ENCODE measurements at places on chromosomes 6 and 20.

GRCh38 chr6:90631046-90631445 is 44.2 kb upstream of the MAP3K7 start:
- no peak for DNase-seq

GRCh38 chr6:160349814-160350350 is 1.7 kb downstream of the SLC22A3 start:
- DNase-seq, result no peak

DNA sequence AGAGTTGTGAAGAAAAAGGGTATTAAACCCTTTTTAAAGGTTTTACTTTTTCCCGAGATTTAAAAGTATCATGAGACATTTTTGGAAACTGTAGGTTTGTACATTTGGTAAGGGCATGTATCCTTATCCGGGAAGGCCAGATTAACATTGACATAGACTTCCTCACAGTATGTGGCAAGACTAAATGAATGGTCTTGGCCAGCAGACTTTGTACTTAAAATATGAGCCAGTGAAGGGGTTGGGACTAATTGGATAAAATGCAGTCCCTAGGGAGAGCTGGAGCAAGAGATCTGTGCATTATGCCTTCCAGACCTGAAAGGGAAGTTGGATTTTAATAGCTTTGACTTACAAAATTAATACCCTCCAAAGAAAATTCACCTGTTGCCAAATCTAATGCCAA is 60.4 kb upstream of the CCN2 start:
- DNase-seq, result no peak

- DNase-seq, result no peak
Observed at GRCh38 chr20:43843096-43843964, 71.3 kb upstream of the TOX2 start.

DNA sequence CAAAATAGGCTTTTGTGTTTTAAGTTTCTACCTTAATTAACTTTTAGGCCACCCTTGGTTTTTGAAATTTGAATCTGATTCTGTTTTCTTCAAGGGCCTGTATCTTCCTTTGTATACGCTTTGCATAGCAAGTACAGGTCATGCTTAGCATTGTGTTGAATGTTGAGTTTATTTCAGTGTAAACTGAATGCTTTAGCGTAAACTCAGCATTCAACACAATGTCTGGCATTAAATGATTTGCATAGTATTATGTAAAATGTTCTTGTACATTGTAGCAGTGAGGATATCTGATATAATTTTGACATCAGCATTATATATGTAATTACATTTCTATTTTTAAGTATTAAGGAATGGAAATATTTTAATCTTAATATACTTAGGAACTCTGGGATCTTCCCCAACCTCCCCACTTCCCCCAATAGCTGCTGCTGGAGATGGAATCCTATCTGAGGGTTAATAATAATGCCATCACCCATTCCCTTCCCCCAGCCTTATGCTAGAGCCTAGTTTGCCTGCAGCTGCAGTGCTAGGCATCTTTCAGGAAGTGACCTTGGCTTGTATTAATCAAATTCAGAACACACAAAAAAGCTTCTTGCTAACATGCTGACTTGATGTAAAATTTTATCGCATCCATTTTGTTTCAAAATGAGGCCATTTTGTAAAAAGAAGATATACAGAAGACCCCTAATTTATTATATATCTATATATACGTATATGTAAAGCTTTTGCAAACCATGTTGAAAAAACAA is 73.1 kb downstream of the NCOA3 start:
- no peak for DNase-seq

DNA sequence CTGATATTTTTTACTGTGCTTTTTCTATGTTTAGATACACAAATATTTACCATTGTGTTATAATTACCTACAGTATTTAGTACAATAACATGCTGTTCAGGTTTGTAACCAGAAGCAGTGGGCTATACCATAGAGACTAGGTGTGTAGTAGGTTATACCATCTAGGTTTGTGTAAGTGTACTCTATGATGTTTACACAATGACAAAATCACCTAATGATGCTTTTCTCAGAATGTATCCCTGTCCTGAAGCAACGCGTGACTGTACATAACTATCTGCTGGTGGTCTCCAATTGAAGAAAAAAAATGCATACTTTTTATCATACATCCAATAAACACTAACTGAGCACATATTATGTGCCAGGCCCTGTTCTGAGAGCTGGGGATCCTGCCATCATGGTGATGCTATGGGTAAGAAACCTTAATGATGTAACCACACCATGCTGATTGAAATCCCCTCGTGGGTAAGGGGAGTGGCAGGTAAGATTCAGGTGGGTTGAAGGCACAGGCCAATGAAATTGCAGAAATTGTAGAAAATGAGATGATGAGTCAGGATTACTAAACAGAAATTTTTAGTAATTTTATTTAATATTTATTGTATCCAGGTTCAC is 76.8 kb downstream of the FYN start:
- DNase-seq, result no peak

DNA sequence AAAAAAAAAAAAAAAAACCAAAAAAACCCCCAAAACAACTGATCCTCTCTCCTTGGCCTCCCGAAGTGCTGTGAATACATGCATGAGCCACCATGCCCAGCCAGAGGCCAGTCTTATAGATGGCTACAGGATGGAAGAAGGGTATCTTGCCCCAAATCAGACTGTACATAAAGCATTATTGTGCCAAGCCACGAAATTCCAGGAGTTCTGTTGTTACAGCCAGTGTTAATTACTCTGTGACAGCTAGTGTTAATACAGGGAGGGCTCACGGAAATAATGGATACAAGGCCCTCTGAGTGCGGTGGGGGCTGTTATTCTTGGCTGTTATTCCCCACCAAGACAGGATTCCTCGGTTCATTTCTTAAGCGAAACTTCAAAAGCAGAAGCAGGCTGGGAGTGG is 1.4 kb upstream of the CLPSL2 start:
- DNase-seq, result no peak

DNA sequence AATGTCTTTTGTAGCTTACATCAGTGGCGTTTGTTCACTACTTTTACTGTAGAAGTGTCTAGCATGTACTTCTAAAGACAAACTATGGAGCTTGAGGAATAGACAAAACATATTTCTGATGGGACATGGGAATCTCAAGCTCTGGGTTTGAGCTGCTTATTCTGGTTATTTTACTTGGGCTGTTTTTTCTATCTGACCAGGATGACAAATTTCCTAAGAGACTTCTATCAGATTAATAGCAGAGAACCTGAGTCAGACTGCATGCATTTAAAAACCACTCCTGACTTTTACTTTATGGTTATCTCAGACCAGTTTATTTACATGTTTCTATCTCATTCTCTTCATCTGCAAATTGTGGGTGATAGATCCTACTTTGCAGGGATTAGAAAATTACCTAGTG is 1282.3 kb upstream of the GJE1 start:
- DNase-seq, result no peak

DNA sequence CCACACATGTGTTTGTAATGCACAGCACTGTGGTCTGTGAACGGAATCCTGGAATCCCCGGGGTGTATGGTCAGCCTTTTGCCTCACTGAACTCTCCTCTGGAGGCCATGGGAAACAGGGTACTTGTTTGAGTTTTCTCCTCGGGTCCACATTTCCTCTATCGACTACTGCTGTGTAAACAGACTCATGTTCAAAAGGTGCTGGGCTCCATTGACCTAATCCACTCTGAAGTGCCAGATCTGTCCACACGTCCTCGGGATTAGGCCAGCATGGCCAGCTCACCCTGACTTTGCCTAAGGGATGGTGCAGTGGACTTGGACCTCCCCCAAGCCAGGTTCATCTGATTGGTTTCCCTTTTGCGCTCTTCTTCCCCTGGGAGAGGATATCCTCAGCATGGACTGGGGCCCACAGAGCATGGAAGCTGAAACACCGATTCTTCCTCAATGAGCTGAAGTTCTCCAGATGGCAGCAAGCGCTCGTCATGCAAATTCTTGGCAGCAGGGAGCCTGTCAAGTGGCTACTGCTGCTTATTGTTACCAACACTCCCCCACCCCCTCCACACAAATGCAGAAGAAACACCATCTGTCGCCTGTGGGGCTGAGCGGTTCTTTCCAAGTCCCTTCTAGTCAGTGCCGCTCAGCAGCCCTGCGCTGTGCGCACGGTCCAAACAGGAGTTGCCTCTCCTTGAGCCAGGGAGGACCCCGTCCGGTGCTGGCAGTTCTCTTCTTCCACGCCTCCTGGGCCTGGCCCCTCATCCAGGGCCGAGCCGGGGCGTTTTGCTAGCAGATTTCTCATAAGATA is 292.6 kb upstream of the MARCKS start:
- no peak for DNase-seq

DNA sequence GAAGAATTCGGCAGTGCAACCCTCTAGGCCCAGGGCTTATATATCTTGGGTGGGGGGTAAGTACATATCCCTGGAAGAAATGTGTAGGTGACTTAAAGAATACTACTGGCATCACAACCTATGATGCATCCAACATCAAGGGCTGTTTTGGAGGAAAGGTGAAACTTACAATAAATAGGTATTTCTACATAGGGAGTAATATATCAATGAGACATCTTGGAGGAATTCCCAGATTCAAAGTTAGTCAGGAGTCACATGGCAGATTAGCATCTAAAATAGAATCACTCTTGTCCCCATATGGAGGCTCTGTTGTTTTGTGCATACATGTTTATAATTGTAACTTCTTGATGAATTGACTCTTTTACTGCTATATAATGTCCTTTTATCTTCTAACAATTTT is 375.5 kb downstream of the PAX1 start:
- DNase-seq, result no peak

DNA sequence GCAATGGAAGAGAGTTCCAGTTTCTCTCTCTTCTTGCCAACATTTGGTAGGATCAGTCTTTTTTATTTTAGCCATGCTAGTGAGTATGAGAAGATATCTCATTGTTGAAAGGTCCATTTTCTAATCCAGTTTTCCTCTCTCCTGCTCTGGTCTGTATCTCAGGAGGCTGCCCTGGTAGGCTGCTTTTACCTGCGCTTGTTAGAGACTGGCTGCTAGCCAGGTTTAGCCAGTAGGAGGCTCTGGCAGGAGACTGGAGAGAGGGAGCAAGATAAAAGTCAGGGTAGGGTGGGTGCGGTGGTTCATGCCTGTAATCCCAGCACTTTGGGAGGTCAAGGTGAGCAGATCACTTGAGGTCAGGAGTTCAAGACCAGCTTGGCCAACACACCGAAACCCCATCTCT is 68.6 kb upstream of the FOXP4 start:
- DNase-seq, result no peak

DNA sequence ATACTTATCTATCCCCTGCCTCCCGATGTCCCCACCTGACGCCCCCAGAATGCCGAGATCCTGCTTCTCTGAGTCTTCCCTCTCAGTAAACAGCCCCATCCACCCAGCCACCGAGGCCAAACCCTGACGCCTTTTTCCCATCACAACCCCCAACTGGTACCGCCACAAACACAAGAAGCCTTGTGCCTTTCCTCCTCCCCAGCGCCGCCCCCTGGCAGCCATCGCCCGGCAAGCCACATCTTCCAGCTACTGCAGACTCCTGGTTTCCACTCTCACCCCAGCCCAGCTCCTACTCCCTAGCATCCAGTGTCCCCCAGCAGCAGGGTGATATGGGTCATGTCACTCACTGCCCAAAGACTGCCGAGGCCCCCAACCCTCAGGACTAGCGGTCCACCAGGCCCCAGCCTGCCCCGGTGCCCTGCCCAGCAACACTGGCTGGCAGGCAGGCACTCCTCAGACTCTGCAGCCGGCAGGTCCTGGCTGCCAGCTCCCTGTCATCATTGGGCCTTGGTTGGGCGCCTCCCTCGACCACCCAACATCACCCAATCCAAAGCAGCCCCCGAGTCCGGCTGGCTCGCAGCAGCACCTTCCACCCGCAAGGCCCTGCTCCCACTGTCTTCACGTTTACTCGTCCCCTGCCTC is 11.2 kb downstream of the TCFL5 start:
- no peak for DNase-seq

DNA sequence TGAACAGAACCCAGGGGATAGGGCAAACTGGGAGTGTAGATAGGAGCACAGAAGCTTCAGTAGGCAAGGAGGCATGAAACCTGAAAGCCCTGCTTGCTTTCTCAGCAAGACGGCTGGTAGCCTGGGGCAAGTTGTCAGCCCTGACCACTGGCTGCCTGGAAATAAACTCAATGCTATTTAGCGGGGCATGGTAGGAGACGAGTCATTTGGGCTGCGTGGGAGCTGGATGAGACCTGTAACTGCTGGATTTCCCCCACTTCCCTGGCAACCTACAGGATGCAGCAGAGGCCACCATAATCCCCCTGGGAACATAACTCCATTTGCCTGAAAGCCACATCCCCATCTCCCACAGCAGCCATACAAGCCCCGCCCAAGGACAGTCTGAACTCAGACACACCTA is 332.6 kb upstream of the TBX18 start:
- no peak for DNase-seq

DNA sequence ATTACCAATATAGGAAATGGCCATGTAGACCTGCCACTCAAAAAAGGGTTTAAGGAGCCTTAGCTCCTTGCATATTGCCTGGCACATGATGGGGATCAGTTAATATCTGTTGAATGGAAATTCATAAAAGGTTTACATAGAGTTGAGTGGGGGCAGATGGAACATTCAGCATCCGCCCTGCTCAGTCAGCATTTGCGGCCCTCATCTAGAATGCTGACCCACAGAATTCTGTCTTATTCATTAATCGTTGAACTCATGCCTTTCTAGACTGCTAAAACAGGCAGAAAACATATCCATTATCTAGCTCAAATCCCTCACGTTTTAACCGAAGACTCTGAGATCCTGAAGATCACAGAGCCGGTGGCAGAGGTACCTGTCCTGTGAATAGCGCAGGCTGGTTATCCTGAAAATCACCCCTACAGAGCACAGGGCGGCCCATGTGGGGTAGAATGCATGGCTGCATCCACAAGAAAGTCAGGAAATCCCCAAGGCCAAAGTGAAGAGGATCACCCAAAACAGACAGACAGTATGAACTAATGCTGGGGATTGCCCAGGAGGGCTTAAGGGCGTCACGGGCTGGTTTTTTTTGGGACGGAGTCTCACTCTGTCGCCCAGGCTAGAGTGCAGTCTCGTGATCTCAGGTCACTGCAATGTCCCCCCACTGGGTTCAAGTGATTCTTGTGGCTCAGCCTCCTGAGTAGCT is 59.9 kb downstream of the CNBD2 start:
- DNase-seq, result no peak

DNA sequence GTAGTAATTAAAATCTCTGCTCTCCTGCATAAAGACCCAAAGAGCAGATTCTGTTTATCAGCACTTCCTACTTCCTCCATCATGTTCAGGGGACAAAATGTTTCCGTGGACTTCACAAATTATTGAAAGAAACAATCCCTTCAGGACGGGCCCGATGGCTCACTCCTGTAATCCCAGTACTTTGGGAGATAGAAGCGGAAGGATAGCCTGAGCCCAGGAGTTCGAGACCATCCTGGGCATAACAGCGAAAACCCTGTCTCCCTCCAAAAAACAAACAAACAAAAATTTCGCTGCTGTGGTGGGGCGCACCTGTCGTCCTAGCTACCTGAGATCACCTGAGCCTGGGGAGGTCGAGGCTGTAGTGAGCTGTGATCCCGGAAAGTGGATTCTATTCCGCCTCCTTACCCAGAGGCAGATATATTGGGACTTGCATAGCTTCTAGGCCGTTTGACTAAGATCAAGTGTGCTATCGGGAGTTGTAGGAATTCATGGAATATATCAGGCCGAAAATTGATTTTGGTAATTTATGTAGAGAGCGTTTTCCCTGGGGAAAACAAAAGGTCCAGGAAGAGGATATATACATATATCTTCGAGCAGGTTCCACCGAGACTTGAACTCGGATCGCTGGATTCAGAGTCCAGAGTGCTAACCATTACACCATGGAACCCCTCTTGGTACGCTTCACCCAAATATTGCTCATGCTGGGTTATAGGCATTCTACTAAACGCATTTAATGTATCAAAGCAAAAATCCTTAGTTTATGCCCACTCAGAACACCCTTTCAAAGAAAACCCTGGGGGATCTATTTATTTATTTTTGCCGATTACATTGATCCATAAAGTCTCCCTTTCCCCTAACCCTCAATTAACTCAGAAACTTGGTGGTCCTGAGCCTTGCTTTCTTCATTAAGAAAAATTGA is 74.5 kb upstream of the ZNF184 start:
- DNase-seq, result no peak

Measured in stimulated activated CD4-positive, alpha-beta T cell treated with anti-CD3 and anti-CD28 coated beads, Interleukin-15, amount 100 ng/mL, for 1 hour (primary cell).